Osteocyte (in vitro differentiated cells): ENCODE measurements at places on chromosomes 1 and 21. TPM values are rescaled to one million over a fixed set of nuclear protein-coding genes. Genes with fewer than 3 reads are reported as not detected.

- DNase-seq: no peak
These were observed 235.3 kb upstream of the KCNK2 start for GRCh38 chr1:214847071-214847810.

DNA sequence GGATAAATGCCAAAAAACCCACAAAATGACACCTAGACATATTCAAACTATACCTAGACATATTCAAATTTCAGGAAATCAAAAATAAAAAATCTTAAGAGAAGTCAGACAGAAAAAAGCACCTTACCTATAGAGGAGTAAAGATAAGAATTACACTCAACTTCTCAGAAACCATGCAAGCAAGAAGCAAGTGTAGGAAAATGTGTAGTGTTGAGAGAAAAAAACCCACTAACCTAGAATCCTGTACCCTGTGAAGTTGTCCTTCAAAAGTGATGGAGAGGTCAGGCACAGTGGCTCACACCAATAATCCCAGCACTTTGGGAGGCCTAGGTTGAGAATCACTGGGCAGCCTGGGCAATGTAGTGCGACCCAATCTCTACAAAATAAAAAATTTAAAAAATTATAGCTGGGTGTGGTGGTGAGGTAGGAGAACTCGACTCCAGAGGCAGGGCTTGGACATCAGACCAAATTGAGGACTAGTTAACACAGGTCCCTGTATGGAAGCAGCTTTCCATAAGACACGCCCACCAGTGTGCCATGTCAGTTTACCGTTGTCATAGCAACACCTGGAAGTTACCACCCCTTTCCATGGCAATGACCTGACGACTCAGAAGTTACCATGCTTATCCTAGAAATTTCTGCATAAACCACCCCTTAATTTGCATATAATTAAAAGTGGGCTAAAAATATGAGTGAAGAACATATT, 20.7 kb downstream of the PDIK1L start:
- peak; percentile 49 for DNase-seq

Gene TLR5
- total RNA-seq: not detected in 2 replicates

DNA sequence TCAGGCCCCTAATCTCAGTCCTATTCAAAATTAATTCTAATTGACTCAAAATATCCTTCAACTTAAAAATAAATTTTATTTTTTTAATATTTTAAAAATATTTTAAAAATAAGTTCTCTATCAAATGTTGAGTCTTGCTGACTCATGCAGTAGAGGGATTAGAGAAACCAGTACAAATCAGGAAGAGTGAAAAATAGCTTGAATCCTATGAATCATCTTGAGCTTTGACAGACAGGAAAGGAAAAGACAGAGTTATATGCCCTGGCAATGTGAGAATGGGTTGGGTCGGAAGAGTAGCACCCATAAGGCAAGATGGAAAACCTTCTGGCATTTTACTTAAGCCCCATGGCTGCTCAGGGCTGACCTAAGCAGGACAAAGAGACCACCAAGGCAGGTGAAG, 346.6 kb upstream of the RUNX1 start:
- DNase-seq: no peak

DNA sequence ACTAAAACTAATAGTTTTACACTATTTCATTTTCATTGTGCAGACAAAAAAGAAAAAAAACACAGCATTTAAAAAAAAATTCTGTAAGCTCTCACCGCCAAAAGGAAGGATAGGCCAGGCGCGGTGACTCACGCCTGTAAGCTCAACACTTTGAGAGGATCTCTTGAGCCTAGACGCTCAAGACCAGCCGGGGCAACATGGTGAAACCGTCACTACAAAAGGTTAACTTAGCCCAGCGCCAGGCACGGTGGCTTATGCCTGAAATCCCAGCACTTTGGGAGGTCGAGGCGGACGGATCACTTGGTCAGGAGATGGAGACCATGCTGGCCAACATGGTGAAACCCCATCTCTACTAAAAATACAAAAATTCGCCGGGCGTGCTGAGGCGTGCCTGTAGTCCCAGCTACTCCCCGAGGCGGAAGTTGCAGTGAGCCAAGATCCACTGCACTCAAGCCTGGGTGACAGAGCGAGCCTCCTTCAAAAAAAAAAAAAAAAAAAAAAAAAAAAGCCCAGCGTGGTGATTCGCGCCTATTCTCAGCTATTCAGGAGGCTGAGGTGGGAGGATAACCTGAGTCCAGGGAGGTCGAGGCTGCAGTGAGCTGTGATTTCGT, 14.3 kb upstream of the SPEN start:
- DNase-seq: no peak

Gene IVNS1ABP
- total RNA-seq: 123 and 130 TPM in 2 replicates

- DNase-seq: no peak
These were observed at the start of gene STYXL2 for GRCh38 chr1:167093846-167094516. STYXL2 (plus strand) TSS chr1:167094075; CDS start chr1:167094850, 775 bp downstream.

GRCh38 chr1:51574796-51575195, 42.1 kb upstream of the OSBPL9 start:
- DNase-seq: no peak

GRCh38 chr1:81472387-81472786, 328.3 kb upstream of the ADGRL2 start:
- no peak for DNase-seq

- no peak for DNase-seq
These were observed 232.6 kb downstream of the PCP4 start for GRCh38 chr21:40099809-40100208.

DNA sequence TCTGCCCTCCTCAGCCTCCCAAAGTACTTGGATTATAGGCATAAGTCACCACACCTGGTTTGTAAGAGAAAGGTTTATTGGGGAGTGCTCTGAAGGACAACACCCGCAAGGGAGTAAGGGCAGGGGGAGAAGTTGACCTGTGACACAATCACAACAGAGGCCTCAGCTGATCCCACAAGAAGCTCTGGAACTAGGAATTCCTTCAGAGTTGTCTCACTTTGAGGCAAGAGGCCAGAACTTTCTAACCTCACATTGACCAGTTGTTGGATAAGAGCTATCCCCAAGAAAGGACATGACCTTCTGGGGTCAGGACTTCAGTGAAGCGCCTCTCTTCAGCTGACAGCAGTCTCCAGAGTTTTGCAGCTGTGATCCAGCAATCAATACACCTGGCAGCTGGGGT, 27.4 kb upstream of the RC3H1 start:
- no peak for DNase-seq

GRCh38 chr1:156652131-156652991, 10.4 kb downstream of the BCAN start:
- DNase-seq: no peak

Gene ANGPTL3
- total RNA-seq: not detected in 2 replicates

GRCh38 chr1:39047374-39048229, 21.5 kb downstream of the NDUFS5 start:
- DNase-seq: no peak

Gene NAV1
- total RNA-seq: 286 and 288 TPM in 2 replicates

Gene S100A9
- total RNA-seq: not detected in 2 replicates

DNA sequence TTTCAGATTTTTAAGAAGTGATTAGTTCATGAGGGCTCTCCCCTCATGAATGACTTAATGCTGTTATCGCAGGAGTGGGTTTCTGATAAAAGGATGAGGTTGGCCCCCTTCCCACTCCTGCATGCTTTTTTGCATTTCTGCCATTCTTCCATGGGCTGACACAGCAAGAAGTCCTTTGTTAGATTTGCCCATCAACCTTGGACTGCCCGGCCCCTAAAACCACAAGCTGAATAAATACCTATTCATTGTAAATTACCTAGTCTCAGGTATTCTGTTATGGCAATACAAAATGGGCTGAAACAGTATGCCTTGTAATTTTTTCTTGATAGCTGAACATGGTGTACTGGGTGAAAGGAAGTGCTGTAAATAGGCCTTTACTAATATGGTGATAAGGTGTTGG, 72.7 kb upstream of the DPH5 start:
- DNase-seq: no peak

Gene RGS4
- total RNA-seq: 99.0 and 121 TPM in 2 replicates

Gene SNX7
- 41.7 and 44.7 TPM in 2 replicates for total RNA-seq

Gene NR1I3
- total RNA-seq: not detected in 2 replicates

- DNase-seq: no peak
These were observed 11.7 kb downstream of the TAGLN2 start for GRCh38 chr1:159913451-159914192.

DNA sequence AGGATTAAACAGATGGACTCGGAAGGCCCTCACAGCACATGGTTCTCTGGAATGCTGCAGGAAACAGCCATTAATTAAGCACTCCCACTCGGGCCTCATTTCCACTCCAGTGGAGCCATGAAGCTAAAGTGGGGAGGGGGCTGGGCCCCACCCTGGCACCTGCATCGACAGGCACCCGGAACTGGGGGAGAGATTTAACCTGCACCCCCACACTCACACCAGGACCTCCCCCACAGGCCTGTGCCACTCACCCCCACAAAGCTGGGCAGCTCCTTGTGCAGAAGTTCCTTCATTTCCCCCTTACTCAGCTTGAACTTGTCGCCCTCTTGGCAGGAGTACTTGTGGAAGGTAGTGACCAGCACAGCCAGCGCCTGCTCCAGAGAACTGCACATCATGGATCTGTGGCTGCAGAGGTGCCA, 2.2 kb downstream of the S100A2 start:
- no peak for DNase-seq

DNA sequence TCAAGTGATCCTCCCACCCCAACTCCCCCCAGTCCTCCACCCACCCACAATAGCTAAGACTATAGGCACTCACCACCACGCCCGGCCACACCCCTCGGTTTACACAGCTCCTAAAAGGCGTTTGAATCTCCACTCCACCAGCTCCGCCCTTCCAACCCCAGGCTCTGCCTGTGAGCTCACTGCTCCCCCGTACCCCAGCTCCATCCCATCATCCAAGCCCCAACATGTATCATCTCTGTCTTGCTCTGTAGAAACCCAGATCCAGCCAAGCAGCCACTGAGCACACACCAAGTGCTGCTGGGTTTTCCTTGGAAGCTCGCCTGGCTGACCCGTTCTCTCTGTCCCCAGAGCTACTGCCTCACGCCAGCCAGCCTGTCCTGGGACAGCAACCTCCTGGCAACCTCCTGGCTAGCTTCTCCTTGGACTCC, 12.0 kb upstream of the S100A2 start:
- DNase-seq: no peak

DNA sequence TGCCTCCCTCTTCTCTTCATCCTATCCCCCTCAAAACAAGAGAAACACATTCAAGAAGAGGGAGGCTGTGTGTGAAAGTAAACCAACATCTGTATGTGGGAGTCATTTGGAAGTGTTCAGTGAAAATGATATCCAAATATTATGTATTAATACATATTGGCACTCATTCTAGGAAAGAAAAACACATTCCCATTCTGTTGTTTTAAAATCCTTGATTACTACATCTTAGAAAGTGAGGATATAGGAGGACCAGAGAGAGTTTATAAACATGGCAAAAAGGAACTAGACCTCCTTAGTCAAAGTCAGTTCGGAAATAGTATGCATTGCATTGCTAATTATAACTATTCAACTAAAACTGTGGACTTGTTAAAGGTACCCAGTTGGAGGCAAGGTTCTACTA, 786.6 kb downstream of the ADGRL2 start:
- no peak for DNase-seq

DNA sequence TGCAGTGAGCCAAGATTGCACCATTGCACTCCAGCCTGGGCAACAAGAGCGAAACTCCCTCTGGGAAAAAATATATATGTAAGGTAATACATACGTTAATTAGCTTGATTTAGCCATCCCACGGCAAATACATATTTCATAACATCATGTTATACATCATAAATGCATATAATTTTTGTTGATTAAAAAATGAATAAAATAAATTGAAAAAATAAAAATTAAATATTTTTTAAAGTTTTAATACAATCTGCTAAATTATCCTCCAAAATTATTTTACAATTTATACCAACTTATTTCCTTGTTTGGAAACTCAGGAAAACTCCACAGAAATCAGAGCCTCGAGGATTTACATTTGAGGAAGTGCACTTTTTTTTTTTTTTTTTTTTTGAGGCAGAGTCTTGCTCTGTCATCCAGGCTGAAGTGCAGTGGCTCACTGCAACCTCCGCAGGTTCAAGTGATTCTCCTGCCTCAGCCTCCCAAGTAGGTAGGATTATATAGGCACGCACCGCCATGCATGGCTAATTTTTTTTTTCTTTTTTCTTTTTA, 12.6 kb upstream of the IPO9 start:
- no peak for DNase-seq
